Activated T-helper 1 cell treated with anti-CD3 and anti-CD28 coated beads, Interleukin-2, amount 50 U/mL, for 16 hours (primary cell): ENCODE measurements at places on chromosomes 1 and 21.

- no peak for DNase-seq
Measured at GRCh38 chr1:156155756-156156510, 2.5 kb downstream of the SEMA4A start.

- no peak for DNase-seq
Measured at GRCh38 chr1:34283142-34283541, 106.4 kb downstream of the C1orf94 start.

- DNase-seq: no peak
Measured at GRCh38 chr1:68129536-68130250, 79.3 kb upstream of the DIRAS3 start.

DNA sequence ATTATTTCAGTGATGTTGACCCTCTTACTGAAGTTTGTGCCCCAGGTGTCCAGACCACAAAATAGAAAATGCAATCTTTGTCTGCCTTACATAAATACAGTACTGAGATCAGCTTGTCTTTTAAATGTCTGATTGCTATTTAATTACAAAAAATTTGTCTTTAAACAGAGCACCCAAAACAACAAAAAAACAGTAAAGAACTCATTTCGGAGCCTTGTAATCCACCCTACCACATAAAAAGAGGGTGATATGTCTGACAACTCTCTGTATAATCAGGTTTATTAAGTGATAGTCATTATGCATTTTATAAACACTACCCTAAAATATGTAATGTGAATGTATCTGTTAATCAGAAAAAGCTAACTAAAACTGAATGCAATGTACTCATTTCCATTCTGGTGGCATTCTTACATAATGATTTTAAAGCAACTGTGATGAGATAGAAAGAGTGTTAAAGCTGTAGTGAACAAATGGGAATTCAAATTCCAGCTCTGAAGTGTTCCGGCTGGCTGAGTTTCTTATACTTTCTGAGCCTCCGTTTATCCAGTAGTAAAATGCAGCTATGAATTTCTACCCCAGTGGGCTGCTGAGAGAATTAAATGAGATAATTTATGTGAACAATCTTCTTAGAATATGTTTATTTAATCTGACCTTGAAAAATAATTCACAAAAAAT is 486.6 kb downstream of the USP25 start:
- DNase-seq: no peak

GRCh38 chr1:88079036-88079435 is 605.0 kb upstream of the PKN2 start:
- no peak for DNase-seq

DNA sequence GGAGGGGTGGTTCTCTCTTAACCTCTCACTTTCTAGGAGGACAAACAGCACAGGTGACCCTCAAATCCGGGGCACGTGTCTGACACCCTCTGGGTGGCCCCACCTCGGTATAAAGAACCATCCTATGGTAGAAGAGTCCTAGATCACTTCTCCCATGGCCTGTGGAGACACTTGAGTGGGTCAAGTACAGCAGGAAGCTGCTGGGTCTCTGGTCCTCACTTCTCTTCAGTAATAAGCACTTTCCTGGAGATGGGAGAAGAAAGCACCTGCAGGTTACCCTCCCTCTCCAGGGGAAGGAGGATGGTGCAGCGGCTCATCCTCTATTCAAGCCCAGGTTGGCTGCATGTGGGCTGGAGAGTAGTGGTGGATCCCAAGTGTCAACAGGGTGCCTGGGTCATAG is 17.0 kb downstream of the S100A7 start:
- DNase-seq: no peak

DNA sequence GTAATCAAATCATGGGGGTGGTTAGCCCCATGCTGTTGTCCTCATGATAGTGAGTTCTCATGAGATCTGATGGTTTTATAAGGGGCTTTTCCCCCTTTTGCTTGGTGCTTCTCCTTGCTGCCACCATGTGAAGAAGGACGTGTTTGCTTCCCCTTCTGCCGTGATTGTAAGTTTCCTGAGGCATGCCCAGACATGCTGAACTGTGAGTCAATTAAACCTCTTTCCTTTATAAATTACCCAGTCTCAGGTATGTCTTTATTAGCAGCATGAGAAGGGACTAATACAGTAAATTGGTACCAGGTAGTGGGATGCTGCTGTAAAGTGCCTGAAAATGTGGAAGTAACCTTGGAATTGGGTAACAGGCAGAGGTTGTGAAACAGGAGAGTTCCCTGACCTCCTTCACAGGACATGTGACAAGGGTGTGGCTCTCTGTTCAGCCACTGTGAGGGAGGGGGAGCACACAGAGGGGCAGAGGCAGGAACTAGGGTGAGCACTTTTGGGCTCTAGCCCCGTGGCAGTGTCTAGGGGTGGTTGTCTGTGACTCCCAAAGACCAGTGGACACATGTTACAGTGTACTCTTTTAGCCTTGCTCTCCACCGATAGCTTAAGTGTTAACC is 105.3 kb downstream of the BACH1 start:
- DNase-seq: no peak

GRCh38 chr1:12426030-12426429 is 192.0 kb downstream of the DHRS3 start:
- no peak for DNase-seq

GRCh38 chr1:62428351-62428750 is 8.5 kb upstream of the USP1 start:
- no peak for DNase-seq

- DNase-seq: no peak
Measured at GRCh38 chr1:235583511-235584001, 66.0 kb downstream of the GNG4 start.

- no peak for DNase-seq
Measured at GRCh38 chr1:8552820-8553397, 235.0 kb downstream of the SLC45A1 start.

DNA sequence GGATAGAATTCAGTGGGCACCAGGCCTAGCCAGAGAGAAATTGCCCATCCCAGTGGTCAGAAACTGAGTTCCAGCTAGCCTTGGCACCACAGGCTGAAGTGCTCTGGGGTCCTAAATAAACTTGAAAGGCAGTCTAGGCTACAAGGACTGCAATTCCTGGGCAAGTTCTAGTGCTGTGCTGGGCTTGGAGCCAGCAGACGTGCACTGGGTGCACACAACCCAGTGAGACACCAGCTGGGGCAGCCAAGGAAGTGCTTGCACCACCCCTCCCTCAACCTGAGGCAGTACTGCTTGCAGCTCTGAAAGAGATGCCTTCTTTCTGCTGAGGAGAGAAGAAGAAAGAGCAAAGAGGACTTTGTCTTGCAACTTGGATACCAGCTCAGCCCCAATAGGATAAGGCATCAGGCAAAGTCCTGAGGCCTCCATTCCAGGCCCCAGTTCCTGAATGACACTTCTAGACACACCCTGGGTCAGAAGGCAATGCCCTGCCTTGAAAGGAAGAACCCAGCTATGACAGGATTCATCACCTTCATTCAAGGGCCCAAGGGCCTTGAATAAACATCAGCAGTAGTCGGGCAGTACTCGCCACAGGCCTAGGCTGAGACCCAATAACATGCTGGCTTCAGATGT is 55.1 kb downstream of the OVGP1 start:
- no peak for DNase-seq

- DNase-seq: no peak
Measured at GRCh38 chr1:65769636-65770035, 23.1 kb upstream of the PDE4B start.

DNA sequence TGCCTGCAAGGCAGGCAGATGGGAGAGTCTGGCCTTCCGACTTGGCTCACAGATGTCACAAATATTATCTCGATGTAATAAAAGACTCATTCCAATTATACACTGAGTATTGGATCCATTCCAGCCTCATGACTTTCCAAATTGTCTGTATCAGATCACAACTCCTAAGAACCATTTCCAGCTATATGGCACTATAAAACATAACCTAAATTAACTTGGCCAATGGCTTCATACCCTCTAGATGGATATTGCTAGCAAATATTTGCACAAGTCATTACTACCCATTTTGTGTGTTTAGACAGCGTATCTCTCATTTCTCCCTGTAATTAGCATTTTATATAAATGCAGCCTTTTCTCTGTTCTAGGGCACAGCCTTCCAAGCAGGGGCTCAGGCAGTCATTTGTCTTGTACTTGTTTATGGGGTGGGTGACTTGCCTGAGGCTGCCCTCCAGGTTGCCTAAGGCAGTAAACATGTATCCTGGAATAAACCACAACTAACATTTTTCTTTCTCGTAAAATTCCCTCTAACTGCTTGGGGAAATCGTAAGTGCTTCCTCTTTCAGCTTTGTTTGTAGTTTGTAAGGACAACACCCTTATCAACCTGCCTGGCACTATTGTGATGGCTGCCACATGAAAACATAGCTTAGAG is 70.6 kb upstream of the KCNJ6 start:
- DNase-seq: no peak

DNA sequence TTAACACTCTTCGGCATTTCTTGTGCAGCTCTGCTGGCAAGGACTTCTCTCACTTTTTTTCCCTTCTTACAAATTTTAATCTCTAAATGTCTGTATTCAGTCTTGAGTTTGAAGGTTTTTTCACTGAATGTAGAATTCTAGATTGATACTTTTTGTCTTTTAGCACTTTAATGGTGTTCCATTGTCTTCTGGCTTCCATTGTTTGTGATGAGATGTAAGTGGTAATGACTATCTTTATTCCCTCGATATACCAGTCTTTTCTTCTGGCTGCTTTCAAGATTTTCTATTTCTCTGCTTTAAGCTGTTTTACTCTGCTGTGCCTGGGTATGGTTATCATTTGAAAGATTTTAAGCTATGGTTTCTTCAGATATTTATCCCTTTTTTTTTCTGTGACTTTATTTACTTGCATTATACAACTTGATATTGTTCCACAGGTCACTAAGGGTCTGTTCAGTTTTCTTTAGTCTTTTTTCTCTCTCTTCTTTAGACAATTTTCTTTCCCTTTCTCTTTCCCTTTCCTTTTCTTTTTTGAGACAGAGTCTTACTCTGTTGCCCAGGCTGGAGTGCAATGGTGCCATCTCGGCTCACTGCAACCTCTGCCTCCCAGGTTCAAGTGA is 35.8 kb downstream of the DYRK1A start:
- DNase-seq: no peak

DNA sequence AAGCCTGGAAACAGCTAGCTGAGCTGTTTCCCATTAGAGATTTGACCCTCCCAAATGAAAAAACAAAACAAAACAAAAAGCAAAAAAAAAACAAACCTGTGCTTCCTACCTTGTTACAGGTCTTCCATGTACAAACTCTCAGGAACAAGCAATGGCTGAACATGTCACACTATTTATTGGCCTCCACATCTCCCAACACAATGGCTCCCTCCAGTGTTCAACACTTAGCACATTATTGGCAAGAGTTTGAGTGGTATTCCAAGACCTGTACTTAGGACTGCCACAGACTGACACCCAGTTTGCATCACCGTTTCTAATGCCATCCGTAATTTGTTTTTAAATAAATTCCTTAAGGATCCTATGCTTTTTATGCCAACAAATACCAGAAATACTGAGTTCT is 195.0 kb upstream of the OLFM3 start:
- no peak for DNase-seq

- DNase-seq: no peak
Measured at GRCh38 chr1:42340901-42341300, 5.9 kb upstream of the FOXJ3 start.

GRCh38 chr1:52579415-52579814 is 22.8 kb upstream of the GPX7 start:
- DNase-seq: no peak

DNA sequence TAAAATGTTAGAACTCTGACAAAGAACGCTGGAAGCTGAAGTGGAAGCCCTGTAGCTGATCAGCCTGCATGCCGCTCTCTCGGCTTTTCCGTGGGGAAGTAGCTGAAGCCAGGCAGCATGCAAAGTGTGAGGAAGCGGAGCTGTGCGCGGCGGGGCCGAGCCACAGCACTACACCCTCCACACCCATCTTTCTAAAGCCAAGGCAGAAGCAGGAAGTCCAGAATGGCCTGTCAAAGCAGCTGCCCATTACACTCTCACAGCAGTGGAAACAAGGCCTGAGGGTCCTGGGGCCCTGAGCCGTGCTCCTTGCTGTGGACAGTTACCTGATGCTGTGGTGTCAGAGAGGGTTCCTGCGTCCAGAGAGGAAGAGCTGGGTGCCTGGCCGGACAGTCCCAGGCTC is 69.6 kb downstream of the UBR4 start:
- no peak for DNase-seq

DNA sequence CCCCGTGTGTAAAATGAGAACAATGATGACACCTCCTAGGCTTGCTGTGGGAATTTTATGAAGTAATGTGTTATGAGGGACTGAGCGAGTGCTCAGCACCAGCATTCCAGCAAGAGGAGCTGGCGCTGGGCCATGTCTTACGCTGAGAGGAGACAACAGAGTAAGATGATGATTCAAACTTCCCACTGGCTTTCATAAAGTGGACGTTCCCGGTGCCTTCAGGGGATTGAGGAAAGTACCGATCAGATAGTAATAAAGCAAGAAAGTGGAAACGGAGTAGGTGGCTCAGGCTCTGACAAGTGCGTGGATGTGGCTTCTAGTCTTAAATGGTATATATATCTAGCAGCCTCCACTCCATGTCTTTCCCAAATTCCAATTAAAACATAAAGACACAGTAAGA is 23.8 kb downstream of the EPHA10 start:
- DNase-seq: no peak
